NCI-H1436 (cell line): ENCODE measurements at places on chromosomes 1 and 21.

- DNase-seq = no peak
Measured at GRCh38 chr1:37478890-37479254, 4.5 kb downstream of the ZC3H12A start.

DNA sequence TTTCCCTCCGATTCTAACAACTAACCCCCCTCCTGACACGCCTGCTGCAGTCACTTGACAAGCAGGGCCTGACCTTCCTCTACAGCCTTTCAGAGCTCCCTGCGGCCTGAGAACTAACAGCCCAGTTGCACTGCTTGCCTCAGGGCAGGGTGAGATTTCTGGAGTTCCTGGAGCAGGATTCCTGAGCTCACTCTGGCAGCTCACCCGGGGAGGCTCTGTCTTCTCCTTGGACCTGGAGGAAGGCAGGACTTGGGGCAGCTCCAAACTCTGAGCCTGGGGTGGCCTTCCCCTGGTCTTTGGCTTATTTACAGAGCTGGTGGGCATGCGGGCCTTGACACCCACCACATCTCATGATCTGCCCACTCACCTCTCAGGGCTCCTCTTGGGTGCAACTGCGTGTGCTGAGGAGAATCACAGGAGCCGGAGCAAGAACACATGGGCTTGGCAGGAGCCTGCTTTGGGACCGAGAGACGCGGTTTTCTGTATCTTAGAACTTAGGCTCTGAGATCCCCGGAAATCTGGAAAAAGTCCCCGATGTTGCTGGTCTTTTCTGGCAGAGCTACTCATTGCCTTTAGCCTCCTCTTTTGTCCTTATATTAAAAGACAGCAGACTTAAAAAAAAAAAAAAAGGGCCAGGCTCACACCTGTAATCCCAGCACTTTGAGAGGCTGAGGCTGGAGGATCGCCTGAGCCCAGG, 13.1 kb upstream of the SLC25A34 start:
- no peak for DNase-seq

DNA sequence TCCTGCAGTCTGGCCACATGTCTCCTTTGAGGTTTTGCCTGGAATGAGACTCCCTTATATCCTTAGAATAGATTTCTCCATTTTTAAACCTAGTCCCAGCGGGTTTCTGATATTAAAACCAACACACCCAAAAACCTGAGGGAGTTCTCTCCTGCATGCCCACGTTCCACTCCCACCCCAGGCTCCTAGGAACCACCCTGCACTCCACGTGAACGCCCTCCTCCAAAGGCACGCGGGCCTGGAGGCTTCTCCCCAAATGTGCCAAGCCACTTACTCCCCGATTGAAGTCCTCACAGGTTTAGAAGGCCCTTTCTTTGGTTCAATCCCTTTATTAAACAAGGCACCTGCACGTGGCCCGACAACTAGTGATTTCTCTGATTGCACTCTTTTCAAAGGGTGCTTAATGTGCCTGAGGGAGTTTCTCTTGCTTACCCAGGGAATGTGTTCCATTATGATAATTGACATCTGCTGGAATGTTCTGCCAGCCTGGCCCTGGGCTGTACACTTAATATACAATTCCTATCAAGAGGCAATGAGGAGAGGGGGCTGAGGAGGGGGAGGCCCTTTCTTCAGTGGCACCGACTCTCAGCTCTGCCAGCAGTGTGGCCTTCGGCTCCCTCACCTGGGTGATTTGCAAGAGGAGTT, 104.3 kb upstream of the ADAR start:
- no peak for DNase-seq

GRCh38 chr1:245875581-245876261, 631.4 kb downstream of the SMYD3 start:
- DNase-seq = no peak

- no peak for DNase-seq
Measured at GRCh38 chr1:232932486-232933425, 17.7 kb upstream of the NTPCR start.

DNA sequence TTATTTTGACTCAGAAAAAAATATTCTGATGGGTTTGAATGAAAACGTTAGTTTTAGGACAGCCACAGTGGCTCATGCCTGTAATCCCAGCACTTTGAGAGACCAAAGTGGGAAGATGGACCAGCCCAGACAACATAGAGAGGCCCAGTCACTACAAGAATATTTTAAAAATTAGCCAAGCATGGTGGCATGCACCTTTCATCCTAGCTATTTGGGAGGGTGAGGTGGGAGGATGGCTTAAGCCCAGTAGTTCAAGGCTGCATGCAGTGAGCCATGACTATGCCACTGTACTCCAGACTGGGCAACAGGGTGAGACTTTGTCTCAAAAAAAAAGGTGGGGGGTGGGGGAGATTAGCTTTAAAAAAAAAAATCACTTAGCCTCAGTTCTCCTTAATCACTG, 127.5 kb downstream of the LBR start:
- DNase-seq = no peak

DNA sequence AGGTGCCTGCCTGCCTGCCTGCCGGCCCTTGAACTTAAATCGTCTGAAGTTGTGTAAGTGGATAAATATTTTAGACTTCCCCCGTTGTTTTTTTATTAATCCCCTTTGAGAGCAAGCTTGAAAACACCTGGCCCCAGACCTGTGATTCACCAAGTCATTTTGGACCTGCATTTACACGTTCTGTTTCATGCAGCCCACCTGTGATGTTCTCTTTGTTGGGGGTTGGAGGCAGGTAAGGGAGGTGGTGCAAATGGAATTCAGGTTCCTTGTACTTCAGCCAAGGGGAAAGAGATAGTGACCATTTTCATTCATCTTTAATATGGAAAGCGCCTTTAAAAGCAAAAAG, 1.2 kb downstream of the SLC37A1 start:
- no peak for DNase-seq

DNA sequence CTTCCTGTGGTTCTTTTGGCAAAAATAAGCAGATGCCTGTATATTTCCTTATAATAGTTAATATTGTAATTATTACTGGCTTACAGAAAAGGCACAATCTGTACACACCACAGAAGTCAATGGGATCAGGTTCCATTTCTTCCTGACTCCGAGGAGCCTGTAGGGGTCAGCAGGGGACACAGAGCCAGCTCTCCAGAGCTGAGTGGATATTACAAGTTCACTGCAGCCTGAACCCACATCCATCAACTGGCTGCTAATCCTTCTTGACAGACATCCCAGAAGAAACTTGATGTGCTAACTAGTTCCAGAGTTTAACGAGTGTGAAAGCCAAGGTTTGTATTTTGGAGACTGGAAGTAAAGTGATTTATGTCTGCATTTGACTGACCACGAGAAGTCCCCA, 203.8 kb downstream of the LMX1A start:
- no peak for DNase-seq

DNA sequence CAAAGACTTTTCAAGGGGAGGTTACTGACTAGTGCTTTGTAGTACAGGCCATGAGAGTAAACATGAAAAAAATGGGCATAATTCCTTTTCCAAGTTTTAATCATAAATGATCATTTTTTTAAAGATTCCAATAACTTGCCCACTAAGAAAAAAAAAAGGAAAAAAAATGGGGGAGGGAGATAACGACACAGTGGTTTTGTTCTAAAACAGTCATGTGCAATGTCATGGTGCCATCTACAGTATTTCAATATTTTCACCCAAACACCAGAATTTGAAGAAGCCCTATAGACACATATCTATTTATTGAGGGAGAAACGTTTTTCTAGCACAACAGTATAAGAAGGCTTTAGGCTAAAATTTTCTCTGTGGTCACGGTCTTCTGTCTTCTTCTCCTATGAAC, 250.2 kb downstream of the LTN1 start:
- no peak for DNase-seq

DNA sequence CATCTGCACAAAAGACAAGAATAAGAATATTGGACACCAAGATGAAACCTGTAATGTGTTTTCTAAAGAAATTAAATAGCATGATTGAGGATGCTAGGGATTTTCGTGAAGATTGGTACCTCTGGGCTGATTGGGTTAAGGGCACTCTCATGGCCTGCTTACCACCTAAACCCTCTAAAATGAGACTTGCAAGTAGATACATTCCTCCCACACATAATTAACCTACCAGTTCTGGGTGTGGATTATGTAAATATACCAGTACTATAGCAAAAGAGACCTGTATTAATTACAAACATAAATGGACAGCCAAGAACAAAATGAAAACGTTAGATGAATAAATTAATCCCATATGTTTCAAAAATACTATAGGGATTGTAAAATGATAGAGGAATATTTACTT, 1069.6 kb upstream of the B3GALT2 start:
- no peak for DNase-seq

- no peak for DNase-seq
Measured at GRCh38 chr21:37862536-37862935, 53.7 kb downstream of the KCNJ6 start.

DNA sequence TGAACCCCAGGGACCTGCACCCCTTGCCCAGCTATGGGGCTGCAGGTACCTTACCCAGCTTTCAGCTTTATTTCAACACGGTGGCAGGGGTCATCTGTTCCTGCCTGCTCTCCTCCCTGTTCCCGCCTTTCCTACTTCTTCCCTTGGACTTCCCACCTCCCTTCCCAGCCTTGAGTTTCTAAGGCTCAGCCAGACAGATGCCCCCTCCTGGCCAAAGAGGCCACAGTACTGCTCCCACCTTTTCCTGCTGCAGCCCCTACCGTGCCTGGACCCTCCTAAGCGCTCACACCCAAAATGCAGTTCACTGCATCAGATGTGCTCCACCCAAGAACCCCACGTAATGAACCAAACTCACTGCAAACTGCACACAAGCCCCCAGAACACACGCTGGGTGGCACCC, 7.7 kb downstream of the NOC2L start:
- DNase-seq = no peak

- no peak for DNase-seq
Measured at GRCh38 chr1:207814469-207814868, 62.6 kb downstream of the CD46 start.

- DNase-seq = no peak
Measured at GRCh38 chr1:197302775-197303174, 34.7 kb downstream of the CRB1 start.

DNA sequence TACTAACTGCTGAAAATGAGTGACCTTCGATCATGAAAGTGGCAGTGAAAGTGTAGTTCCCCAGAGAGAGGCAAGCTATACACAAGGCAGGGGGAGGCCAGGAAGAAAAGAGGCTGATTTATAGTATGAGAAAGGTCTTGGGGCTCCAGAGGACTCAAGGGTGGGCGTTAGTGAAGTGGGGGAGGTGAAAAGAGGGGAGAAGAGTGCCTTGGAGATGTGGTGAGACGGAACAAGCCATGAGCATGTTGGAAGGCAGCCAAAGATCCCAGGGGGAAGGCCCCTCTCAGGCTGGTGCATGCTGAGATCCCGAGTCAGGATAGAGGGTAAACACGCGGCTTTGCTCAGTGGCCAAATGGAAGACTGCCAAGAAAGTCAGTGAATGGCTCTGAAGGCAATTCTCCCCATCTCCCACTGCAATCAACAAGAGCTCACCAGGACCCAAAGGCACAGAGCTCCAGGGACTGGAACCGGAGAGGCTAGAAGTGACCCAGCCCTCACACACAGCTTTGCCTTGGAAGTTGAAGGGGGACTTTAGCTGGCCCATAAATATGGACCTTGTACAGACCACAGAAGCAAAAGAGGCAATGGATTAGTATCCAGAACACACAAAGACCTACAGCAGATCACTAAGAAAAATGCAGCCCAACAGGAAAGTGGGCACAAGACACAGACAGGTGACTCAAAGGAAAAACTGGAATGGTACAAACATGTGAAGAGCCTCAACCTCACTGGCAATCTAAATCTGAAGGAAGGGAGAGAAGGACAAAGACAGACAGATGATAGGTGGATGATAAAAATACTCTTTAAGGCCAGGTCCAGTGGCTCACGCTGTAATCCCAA, 49.6 kb downstream of the HSF2BP start:
- DNase-seq = peak; percentile 68

DNA sequence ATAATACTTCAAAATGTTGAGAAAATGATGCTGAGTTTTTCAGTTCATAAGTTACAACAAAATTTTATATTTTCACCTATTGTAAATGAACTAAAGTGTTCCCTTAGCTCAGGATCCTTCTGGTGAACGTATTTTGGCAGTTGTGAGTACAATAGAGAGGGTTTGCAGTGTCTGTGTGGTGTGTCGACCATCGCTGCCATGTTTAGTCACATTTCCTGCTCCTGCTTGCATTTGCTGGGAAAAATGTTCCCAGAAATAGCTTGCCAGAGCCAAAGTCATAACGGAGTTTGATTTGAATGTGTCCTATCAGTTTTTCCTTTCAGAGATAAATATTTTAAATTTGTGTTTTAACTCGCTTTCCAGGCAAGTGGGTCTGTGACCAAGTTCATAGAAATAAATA, 117.1 kb upstream of the COL6A1 start:
- no peak for DNase-seq

DNA sequence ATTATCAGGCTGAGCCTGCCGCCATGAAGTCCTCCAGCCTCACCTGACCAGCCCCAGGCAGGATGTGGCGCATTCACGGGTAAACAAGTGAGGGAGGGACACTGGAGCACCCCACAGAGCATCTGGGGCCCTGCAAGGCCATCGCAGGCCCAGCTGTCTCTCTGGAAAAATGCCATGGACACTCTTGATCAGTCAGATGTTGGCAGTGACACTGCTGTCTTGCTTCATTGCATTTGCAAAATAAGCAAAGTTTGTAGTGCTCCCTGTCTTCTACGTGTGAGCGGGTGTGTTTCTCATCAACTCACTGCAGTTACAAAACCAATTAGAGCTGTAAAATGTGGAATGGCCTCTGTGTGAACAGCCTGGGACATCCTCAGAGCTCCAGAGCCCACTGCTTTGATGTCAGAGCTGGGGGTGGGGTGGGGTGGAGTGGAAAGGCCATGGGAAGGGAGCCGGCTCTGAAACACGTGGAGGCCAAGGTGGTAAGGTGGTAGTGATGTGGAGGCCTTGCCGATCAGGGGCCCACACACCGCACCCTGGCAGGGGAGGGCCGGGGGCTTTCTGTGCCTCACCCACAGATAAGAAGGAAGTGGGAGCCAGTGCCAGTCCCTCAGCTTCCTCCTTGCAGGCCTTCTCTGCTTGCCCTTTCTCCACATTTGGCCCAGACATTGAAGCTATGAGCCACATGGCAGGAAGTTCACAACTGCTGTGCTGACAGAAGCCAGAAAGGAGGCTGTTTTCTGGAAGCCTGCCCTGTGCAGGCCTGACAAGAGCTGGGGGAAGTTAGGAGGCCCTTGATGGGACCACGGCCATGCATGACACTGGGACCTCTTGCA, 254.9 kb downstream of the RHOU start:
- no peak for DNase-seq

DNA sequence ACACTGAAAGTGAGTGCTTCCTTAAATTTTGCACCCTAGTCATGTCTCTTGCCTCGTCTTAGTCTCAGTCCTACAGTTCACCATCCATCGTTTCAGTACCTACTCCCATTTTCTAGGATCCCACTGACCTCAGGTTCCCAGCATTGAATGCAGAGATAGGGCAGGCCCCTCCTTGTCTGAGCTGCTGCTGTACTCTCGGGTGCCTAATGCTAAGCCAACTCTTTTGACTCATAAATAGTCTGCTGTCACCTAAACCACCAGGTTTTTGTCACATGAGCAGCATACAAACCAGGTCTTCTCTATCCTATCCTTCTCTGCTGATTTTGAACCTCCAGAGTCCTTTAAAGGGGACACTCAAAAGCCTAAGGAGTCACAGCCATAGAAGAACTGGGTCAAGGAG, 3.0 kb downstream of the ARHGAP30 start:
- no peak for DNase-seq

- DNase-seq = no peak
Measured at GRCh38 chr1:101237229-101237837, 514 bp downstream of the S1PR1 start.

GRCh38 chr1:230938924-230939368, 39.7 kb downstream of the TTC13 start:
- no peak for DNase-seq
